H1 (cell line): ENCODE measurements at places on chromosomes 1 and 21. TPM values are rescaled to one million over a fixed set of nuclear protein-coding genes. Genes with fewer than 3 reads are reported as not detected.

Gene PCNT
- total RNA-seq: 39.5 and 45.1 TPM in 2 replicates

Gene AK5
- total RNA-seq: 5.2 and 7.1 TPM in 2 replicates

Gene DIO1
- not detected in 2 replicates for total RNA-seq

Gene C1orf185
- total RNA-seq: not detected in 2 replicates

Gene CD247
- total RNA-seq: 1.7 and 2.2 TPM in 2 replicates

- peaks cover 10% of the 10 kb centered on the region; the same call in 1 of the 2 replicates for H3K36me3 ChIP-seq
- H3K4me1 ChIP-seq: peaks cover 38% of the 10 kb centered on the region
- peak overlapping the region; percentile 98; the same call in 1 of the 2 replicates for H3K27ac ChIP-seq
These were observed 1.5 kb downstream of the CCN1 start for GRCh38 chr1:85581802-85582686.

GRCh38 chr1:153616144-153616916 lies at the start of gene S100A14:
TSS of gene S100A14 (minus strand) at chr1:153616325. CDS start at chr1:153615858, 467 bp downstream.
- no peak within 1 kb of the TSS for H3K27ac ChIP-seq
- DNase-seq: no peak
- H3K36me3 ChIP-seq: no peaks in the 10 kb centered on the region

GRCh38 chr1:189619682-189620332 lies 857.9 kb downstream of the BRINP3 start:
- no peaks in the 10 kb centered on the region for H3K36me3 ChIP-seq
- no peak overlapping the region for H3K4me3 ChIP-seq
- DNase-seq: no peak
- no peak overlapping the region for H3K27ac ChIP-seq
- H3K27me3 ChIP-seq: no peaks in the 10 kb centered on the region
- H3K4me1 ChIP-seq: no peaks in the 10 kb centered on the region

GRCh38 chr1:162654915-162655620 lies 22.8 kb downstream of the DDR2 start:
- DNase-seq: no peak
- H3K27me3 ChIP-seq: no peaks in the 10 kb centered on the region
- H3K27ac ChIP-seq: no peak overlapping the region
- H3K4me3 ChIP-seq: no peak overlapping the region
- no peaks in the 10 kb centered on the region for H3K4me1 ChIP-seq

- H3K27ac ChIP-seq: no peak overlapping the region
- H3K36me3 ChIP-seq: peaks cover 9% of the 10 kb centered on the region; the same call in 1 of the 2 replicates
- DNase-seq: no peak
- H3K27me3 ChIP-seq: no peaks in the 10 kb centered on the region
These were observed 1.3 kb upstream of the SLC30A1 start for GRCh38 chr1:211580303-211580687.

DNA sequence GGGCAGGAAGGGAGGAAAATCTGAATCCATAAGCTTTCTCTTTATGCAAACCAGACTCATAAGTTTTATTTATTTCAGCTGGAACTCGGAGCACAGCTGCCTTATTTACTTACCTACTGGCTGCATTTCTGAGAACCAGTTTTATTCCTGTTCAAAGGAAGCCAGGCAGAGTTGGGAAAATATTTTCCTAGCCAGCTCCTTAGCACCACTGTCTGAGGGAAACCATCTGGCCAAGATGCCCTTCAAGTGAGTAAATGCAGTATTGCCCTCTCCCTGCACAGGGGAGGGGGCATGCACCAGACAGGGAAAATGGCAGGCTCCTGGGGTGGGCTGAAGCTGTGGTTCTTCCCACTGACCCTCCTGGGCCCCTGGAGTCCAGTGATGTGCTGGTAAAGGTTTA lies 28.9 kb upstream of the FMOD start:
- DNase-seq: no peak
- no peaks in the 10 kb centered on the region for H3K27me3 ChIP-seq
- H3K4me1 ChIP-seq: no peaks in the 10 kb centered on the region

DNA sequence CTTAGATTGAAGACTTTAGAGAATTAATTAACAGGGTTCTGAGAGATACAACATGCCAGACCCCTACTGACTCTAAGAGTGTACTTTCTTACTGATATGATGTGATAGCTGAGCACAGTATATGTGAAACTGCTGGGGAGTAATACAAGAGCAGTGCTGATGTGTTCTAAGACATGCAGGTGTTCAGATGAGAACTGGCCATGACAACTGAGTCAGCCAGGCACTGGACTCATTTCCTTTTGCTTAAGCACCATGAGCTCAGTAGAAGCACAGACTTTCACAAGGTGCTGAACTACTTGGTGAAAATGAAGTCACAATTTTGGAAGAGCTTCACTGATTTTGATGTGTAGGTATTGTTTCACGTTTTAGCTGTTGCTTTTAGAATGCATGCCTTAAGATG lies 15.9 kb upstream of the POGZ start:
- no peaks in the 10 kb centered on the region for H3K4me1 ChIP-seq
- no peak overlapping the region for H3K27ac ChIP-seq
- DNase-seq: no peak
- H3K4me3 ChIP-seq: no peak overlapping the region
- no peaks in the 10 kb centered on the region for H3K27me3 ChIP-seq
- H3K36me3 ChIP-seq: no peaks in the 10 kb centered on the region

DNA sequence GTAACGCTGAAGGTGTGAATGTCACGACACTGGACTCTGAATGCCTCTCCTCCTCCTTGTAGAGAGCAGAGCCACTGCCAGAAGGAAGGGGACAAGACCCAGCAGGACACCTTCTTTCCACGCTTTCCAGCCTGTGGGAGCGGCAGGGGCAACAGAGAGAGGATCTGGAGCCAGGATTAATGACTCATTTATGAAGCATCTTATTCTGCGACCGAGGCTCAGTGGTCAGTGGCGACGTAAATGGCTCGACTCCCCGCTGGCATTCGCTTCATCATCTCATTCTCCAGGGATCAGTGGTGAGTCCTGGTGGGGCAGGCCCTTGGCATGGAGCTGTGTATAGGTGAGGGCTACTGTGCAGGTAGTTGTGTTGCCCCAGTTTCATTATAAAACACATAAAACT lies 4.6 kb downstream of the SLC37A1 start:
- peaks cover 12% of the 10 kb centered on the region for H3K4me1 ChIP-seq
- H3K4me3 ChIP-seq: no peak overlapping the region
- no peaks in the 10 kb centered on the region for H3K27me3 ChIP-seq
- no peak overlapping the region for H3K27ac ChIP-seq
- no peak for DNase-seq

DNA sequence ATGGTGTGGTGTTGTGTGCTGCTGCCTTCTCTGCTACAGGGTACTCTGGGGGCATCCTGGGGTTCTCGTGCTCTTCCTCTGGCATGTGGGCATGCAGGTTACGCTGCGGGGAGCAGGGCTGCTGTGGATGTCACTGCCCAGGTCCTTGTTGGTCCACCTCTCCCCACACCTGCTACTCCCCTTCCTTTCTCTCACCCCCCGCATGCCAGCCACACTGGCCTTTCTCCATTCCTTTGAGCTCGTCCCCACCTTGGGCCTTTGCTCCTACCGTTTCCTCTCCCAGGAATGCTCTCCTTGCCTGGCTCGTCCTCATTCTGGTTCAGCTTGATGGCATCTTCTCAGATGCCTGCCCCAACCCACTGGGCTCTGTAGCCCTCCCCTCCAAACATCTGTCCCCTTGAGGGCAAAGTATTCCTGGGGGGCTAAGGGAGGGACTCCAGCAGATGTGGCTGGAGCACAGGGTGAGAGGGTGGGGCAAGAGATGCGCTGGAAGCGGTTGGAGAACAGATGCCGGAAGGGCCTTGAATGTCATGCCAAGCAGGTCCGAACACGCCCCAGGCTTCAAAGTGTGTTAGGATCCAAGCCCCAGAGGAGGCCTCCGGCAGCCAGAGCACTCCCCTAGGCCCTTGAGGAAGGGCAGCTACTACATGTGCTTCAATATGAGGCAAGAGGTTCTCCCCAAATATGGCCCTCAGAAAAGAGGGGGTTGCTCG lies 23.4 kb downstream of the DMRTB1 start:
- no peaks in the 10 kb centered on the region for H3K4me1 ChIP-seq
- H3K27ac ChIP-seq: no peak overlapping the region
- no peak overlapping the region for H3K4me3 ChIP-seq
- no peak for DNase-seq

GRCh38 chr1:221829327-221830015 lies 87.6 kb upstream of the DUSP10 start:
- H3K4me1 ChIP-seq: peaks cover 1% of the 10 kb centered on the region; the same call in 1 of the 2 replicates
- no peak for DNase-seq
- no peak overlapping the region for H3K4me3 ChIP-seq
- H3K36me3 ChIP-seq: no peaks in the 10 kb centered on the region
- no peak overlapping the region for H3K27ac ChIP-seq

GRCh38 chr1:61604684-61605083 lies 120.3 kb downstream of the TM2D1 start:
- H3K4me1 ChIP-seq: no peaks in the 10 kb centered on the region; the same call in 1 of the 2 replicates
- no peak for DNase-seq
- no peaks in the 10 kb centered on the region for H3K27me3 ChIP-seq
- no peak overlapping the region for H3K27ac ChIP-seq

DNA sequence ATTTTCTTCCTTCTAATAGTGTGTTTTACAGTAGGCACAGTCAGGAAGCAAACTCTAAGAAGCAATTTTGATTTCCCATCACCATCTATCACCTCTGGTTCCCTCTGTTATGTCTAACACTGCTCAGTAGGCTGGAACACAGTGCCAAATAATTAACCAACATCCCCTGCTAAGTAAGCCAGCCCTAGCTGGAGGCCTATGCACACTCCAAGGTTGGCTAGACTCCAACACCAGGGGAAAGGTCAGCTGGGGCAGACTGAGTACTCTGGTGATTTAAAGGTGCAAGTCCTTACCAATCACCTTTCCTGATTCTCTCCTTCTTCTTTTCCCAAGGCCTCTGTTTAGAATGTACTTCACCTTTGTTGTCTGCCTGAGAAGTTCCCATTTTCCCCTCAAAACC lies 46.5 kb upstream of the BEND5 start:
- H3K4me3 ChIP-seq: no peak overlapping the region
- H3K27me3 ChIP-seq: no peaks in the 10 kb centered on the region
- no peak overlapping the region for H3K27ac ChIP-seq
- DNase-seq: no peak
- H3K36me3 ChIP-seq: no peaks in the 10 kb centered on the region
- no peaks in the 10 kb centered on the region for H3K4me1 ChIP-seq

DNA sequence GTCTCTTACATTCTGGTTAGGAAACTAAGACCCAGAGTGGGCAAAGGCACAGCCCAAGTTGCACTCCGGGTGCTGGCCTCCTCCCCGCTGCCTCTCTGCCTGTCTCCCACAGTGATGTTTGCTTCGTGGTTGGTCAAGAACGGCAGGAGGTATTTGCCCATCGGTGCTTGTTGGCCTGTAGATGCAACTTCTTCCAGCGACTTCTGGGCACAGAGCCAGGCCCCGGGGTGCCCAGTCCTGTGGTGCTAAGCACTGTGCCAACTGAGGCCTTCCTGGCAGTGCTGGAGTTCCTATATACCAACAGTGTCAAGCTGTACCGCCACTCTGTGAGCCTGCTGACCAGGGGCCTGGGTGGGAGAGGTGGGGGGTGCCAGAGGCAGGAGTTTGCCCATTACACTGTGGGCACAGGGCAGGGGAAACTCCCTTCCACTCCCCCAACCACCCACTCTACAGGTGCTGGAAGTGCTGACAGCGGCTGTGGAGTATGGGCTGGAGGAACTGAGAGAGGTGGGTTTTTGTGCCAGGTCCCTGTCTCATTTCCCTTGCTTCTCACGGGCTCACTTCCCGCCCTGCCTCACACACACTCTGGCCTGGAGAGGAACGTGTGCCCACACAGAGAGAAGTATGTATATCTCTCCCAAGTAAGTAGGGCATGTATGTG lies 1.9 kb downstream of the BTBD19 start:
- no peaks in the 10 kb centered on the region; the same call in 1 of the 2 replicates for H3K36me3 ChIP-seq
- H3K4me1 ChIP-seq: peaks cover 43% of the 10 kb centered on the region
- H3K27me3 ChIP-seq: peaks cover 8% of the 10 kb centered on the region
- DNase-seq: no peak
- no peak overlapping the region for H3K4me3 ChIP-seq
- no peak overlapping the region for H3K27ac ChIP-seq

GRCh38 chr1:232690285-232690935 lies 60.5 kb upstream of the SIPA1L2 start:
- H3K27me3 ChIP-seq: no peaks in the 10 kb centered on the region
- no peak for DNase-seq
- H3K4me3 ChIP-seq: no peak overlapping the region
- no peaks in the 10 kb centered on the region for H3K4me1 ChIP-seq
- H3K36me3 ChIP-seq: no peaks in the 10 kb centered on the region
- H3K27ac ChIP-seq: no peak overlapping the region

- no peaks in the 10 kb centered on the region for H3K36me3 ChIP-seq
- no peak overlapping the region for H3K4me3 ChIP-seq
- H3K4me1 ChIP-seq: no peaks in the 10 kb centered on the region
- no peak for DNase-seq
- H3K27ac ChIP-seq: no peak overlapping the region
- H3K27me3 ChIP-seq: no peaks in the 10 kb centered on the region
These were observed 34.7 kb upstream of the AK4 start for GRCh38 chr1:65113298-65113697.

GRCh38 chr1:31920956-31921355 lies 17.2 kb downstream of the PTP4A2 start:
- H3K27ac ChIP-seq: no peak overlapping the region
- no peaks in the 10 kb centered on the region for H3K36me3 ChIP-seq
- DNase-seq: no peak
- no peaks in the 10 kb centered on the region for H3K27me3 ChIP-seq

GRCh38 chr1:227793079-227793947 lies 22.2 kb upstream of the PRSS38 start:
- DNase-seq: no peak
- H3K4me3 ChIP-seq: no peak overlapping the region
- H3K36me3 ChIP-seq: no peaks in the 10 kb centered on the region
- H3K27ac ChIP-seq: no peak overlapping the region

DNA sequence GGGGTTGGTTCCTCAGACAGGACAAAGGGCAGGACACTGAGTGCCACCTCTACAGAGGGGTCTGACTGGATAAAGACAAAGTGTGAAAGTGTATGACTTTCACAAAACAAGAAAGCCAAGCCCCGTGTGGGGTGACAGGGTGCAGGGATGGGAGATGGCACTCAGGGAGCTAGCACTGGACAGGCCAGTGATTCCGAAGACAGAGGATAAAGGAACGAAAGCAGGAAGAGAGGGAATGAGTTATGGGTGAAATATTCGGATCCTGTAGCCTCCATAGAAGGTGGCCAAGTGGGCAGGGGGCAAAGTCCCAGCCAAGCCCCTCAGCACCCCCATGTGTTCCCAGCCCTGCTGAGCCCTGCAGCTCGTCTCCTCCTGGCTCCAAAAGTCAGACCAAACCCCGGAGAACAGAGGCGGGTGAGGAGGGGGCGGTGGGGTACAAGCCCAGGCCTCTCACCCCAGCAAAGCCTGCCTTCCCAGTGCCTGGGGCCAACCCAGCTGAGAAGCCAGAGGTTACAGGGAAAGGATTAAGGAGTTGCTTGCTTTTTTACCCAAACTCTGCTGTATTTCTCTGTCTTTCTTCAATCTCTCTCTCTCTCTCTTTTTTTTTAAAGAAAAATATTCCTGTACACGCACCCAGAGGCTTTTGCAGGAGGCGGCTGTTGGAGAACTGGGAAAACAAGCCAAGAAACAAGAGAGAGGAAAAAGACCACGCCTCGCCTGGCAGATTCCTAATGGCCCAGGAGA lies 14.0 kb upstream of the WASF2 start:
- no peak for DNase-seq
- H3K4me3 ChIP-seq: no peak overlapping the region
- H3K4me1 ChIP-seq: peaks cover 5% of the 10 kb centered on the region; the same call in 1 of the 2 replicates
- H3K27me3 ChIP-seq: no peaks in the 10 kb centered on the region
